ENCODE measurements at places on chromosomes 6 and 20. TPM values are rescaled to one million over a fixed set of nuclear protein-coding genes. Genes with fewer than 3 reads are reported as not detected.
A peak's percentile ranks its signal among the peaks of the same experiment; 100 is the strongest.

- peak; percentile 15 for DNase-seq
These were observed 122.1 kb downstream of the HIVEP2 start for GRCh38 chr6:142822842-142823241.

- no peak for DNase-seq
These were observed 3.8 kb upstream of the MLN start for GRCh38 chr6:33807606-33808005.

The DDO gene
- polyA plus RNA-seq, result 4.8 TPM

The PLA2G7 gene
- polyA plus RNA-seq, result not detected

The HDGFL1 gene
- polyA plus RNA-seq, result not detected

DNA sequence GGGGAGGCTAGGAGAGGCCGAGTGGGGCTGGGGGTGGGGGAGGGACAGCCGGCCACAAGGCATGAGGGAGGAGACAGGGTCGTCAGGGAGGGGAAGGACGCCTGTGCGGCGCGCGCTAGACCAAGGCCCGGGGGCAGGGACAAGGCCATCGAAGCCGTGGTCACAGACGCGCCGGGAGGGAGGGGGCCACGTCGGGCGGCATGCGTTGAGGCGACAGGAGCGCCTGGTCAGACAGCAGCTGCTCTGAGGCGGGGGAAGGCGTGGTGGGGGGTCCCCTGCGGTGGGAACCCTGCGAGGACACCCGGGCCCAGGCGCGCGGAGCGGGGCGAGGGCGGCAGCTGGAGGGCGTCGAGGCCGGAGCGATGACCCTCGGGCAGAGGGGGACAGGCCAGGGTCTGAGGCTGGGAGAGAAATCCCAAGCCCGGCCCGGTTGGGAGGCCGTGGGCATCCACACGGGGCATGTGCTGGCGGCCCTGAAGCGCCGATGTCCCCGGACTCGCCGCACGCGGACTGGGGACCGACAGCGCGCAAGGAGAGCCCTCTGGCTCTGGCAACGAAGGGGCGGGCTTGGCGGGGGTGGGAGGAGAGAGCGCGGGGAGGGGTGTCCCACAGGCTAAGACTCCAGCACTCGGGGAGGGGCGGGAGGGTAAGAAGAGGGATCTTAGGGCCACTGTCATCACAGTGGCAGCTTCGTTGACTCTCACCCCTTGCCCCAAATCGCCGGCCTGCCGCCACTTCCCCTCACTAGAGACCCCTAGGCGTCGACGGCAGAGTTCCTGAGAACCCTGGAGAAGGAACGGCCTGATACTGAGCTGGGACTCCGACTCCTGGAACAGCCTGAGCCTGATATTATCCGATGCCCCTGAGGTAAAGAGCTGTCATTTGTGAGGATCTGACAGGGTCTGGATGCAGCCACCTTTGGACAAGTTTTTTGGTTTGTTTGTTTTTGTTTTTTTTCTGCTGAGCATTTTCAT is 5.0 kb downstream of the TMEM239 start:
- no peak for DNase-seq

GRCh38 chr20:16293590-16293989 is 279.7 kb downstream of the KIF16B start:
- DNase-seq, result no peak

The GSTA3 gene
- not detected for polyA plus RNA-seq

GRCh38 chr20:32613192-32614053 is 28.3 kb upstream of the NOL4L start:
- DNase-seq, result no peak

The ISM1 gene
- polyA plus RNA-seq, result 0.56 TPM

DNA sequence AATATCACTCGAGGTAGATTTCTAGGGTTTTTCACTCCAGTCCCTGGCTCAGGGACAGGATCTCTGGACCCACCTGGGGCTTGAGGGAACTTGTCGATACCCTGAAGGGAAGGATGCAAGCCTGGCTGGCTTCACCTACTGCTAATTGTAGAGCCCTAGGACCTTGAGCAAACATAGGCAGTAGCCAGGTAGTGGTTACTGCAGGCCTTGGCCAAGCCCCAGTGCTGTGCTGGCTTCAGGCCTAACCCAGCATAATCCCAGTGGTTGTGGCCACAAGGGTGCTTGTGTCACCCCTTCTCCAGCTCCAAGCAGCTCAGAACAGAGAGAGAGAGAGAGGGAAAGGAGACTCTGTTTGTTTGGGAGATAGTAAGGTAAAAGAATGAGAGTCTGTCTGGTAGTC is 5.8 kb upstream of the MCM9 start:
- no peak for DNase-seq

The SMPDL3A gene
- 6.3 TPM for polyA plus RNA-seq

GRCh38 chr6:32664827-32665362 is 1.6 kb downstream of the HLA-DQB1 start:
- peak; percentile 22 for DNase-seq

DNA sequence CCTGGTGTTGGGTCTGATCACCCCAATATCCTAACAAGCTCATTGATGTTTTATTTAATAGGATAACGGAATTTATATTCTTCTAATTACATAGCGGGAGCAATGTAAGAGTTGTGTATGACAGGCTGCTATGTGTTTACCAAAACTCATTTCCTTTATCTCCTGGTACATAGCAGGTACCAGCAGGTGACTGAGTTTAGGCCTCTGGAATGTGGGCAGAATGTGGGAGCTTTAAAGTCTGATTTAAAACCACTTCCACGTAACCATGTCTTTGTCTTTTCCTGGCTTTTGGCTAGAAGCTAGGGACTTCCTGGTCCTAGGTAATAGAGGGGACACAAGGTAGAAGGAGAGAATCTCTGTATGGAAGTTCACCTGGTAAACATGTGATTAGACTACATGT is 504.6 kb upstream of the SYNCRIP start:
- DNase-seq, result no peak

GRCh38 chr6:114739656-114740055 is 396.8 kb upstream of the HS3ST5 start:
- no peak for DNase-seq

- no peak for DNase-seq
These were observed 380.3 kb downstream of the ARHGAP18 start for GRCh38 chr6:129329678-129330077.

All from psoas muscle (tissue), 8 donors.